Hippocampal formation (tissue), 2 donors: ENCODE measurements at places on chromosomes 7 and 10.

DNA sequence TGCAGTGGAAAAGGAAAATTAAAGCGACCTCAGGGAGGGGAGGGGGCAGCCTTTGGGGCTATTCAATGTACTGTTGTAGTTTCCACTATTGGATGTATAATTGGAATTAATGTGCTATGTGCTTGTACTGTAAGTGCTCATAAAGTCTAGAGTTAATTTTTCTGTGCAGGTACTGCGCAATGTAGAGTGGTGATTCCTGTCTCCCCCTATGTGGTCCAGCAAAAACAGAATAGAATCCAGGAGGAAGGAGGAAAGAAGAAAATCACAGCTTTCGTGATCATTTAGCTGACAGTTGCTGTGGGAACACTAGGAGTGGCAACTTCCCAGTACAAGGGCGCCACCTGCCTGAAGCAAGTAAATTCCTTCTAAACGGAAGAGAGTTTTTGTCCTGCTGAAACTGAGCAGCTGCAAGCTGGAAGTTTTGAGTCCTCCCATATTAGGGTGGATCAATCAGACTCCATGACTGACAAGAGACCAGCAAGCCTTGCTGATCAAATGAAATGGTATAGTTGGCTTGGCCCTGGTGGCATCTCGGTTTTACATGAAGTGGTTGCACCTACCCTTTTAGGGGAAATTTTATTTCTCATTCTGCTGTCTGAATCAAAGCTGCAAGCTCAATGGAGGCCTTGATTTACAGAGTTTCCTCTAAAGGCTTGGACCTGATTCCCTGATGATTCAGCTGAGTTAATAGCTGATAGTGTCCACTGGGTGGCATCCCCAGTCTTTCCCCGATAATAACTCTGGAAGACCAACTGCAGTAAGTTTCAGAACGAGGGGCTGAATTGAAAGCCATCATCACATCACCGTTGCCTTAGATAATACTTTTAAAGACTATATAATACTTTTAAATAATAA, 299.8 kb downstream of the HGF start:
- DNase-seq, result peak; percentile 56

GRCh38 chr10:79339266-79339665, 8.0 kb upstream of the PPIF start:
- DNase-seq, result no peak

GRCh38 chr7:128848289-128849155, 14.1 kb upstream of the ATP6V1F start:
- DNase-seq, result no peak

DNA sequence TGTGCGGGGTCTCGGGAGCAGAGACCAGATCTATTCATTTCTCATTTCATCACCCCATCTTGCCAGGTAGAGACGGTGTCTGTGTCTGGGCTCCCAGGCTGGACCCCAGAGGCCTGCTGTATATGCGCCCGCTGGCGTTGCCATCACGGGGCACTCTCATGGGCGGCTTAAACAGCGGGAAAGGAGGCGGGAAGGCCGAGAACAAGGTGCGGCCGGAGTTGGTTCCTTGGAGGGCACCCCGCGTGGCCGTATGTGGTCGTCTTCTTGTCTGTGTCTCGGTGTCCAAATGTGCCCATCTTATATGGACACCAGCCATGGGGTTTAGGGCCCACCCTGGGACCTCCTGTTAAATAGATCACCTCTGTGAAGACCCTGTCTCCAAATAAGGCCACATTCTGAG, 2.1 kb upstream of the CFAP46 start:
- no peak for DNase-seq

- no peak for DNase-seq
Observed at GRCh38 chr7:2483494-2483893, 7.3 kb upstream of the GRIFIN start.

DNA sequence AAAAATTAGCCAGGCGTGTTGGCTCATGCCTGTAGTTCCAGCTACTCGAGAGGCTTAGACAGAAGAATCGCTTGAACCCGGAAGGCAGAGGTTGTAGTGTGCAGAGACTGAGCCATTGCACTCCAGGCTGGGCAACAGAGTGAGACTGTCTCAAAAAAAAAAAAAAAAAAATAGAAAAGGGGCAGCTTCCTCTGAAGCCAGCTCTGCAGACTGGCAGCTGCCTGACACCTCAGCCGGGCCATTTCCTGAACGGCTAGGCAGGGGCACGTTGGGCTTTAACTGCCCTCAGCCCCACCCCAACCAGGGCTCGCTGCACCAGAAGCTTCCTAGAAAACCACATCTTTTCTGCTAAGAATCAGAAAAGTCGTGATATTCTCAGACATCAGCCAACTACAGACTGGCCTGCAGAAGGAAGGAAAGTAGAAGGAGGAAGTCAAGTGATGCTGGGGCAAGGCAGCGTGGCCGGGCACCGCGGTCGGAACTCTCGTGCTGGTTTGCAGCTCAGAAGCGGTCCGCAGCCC, 38.0 kb downstream of the PRKAG2 start:
- DNase-seq, result no peak

- DNase-seq, result no peak
Observed at GRCh38 chr10:122845783-122846332, at the start of gene CUZD1. Gene CUZD1 (minus strand): TSS chr10:122845857. CDS start chr10:122845843, 14 bp downstream.

- no peak for DNase-seq
Observed at GRCh38 chr7:71308096-71308495, 176.2 kb downstream of the GALNT17 start.

GRCh38 chr10:43065234-43065633, 11.6 kb upstream of the RET start:
- DNase-seq, result no peak

GRCh38 chr10:70518695-70519094, 40.1 kb downstream of the PALD1 start:
- no peak for DNase-seq

DNA sequence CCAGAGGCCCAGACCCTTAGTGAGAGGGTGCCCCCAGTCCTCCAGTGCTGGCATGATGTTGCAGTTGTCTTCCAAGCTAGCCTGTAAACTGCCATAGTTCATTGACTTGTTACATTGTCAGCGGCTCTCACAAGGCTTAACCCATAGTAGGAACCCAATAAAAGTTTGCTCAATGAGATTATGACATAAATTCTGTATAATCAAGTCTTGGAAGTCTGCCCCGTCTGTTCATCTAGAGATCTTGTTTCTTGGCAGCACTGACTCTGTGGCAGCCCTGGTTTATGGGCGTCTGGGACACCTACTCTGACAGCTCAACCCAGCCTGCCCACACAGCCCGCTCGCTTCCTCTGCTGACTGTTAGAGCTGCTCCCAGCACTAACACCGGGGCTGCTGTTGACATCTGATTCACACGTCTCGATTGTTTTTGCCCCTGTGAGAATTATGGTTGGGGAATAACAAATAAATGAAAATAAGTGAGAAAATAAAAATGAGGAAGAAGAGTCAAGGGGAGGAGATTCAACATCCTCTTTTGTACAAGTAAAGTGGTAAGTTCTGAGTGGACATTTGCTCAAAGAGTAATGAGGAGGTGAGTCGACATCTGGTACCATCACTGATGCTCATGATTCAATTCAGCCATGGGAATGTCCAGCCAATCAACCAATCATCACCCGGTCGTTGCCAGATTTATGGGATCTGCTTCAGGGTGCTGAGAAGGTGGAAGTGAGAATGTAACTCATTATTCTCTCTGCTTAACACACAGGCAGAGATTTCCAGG, 160.8 kb downstream of the SPAG6 start:
- DNase-seq, result no peak

- no peak for DNase-seq
Observed at GRCh38 chr10:36621346-36621745, 504.1 kb upstream of the ANKRD30A start.

DNA sequence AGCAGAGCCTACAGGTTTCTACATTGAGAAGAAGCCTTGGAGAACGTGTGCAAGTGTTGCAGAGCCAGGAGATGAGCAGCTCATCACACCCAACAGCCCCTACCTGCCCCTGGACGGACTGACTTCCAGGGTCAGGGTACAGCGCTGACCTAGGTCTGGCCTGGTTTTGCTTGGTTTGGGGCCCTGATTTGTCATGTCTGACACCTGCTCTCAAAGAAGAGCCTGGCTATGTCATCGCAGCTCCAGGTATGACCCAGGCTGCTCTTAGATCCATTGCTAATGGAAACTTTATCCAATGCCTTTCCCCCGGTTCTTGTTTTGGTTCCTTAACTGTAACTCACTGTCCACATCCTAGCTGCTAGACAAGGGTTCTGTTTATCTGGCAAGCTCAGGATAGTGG, 149.5 kb downstream of the CXCL12 start:
- DNase-seq, result no peak

DNA sequence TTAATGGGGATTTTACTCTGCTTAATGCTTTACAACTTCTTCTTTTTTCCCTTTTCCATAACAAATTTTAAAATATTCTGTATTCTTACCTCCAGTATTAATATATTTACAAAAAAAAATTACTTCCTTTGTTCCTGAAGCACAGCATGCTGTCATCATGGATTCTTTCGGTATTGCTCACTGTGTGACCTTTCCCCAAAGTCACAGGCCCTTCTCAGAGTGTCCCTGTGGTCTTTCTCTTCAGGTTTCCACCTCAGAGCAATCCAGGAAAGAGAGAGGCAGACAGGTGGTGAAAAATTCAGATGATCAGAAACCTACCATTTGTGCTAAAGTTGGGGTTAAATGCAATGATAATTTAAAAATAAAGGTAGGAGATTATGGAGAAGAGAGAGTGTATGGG, 13.0 kb downstream of the AOAH start:
- no peak for DNase-seq

GRCh38 chr10:133124357-133125211, 35.4 kb upstream of the KNDC1 start:
- DNase-seq, result no peak

DNA sequence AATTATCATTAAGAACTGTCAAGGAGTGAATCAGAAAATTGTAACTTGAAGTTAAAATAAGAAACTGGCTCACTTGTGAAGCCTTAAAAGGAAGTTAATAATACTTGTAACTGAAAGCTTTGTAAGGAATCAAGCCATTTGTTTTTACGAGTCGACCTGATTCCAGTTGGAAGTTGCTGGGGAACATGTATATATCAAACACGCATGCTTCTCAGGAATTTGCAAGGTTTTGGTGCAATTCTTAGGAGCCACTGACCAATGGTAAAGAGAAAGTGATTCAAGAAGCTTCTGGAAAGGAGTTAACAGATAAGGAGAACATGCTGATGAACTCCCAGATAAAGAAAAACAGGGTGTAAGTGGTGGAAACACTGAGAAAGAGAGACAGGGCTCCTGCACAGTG, 56.4 kb downstream of the ETV1 start:
- DNase-seq, result no peak

- no peak for DNase-seq
Observed at GRCh38 chr7:78033410-78033809, 234.8 kb downstream of the PHTF2 start.

DNA sequence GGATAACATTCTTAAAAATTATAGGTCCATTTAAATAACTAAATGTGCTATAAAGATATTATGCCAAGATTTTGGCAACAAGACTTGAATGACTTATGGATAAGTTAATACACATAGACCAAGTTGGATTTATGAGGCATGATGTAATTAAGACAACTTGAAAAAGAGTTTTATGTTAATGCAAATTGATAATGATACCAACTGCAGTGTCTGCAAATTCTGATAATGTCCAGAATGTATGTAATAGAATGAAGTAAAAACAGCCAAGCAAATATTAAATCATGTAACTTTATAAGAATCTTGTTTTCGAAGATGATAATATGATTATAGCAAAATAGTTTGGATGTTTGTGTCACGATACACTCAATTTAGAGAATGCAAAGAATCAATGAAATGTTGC, 868.3 kb downstream of the DNAJB9 start:
- no peak for DNase-seq

DNA sequence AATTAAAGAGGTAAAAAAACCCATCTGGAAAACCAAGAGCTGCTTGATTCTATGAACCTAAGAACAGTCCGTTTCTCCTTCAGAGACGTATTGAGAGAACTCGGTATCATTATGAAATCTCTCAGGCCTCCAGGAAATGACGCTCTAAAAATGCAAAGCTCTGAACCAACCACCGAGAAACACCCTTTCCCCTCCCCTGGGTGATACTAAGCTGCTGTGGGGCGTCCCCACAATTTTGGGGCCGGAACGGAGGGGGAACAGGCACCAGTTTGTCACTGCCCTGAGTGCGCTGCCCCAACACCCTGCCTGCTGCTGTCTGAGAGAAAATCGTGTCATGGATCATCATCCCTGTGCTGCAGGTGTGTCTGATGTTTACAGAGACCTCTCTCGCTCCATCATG, 509.5 kb downstream of the DNAJB6 start:
- DNase-seq, result no peak

GRCh38 chr10:17214971-17215781, 12.9 kb upstream of the VIM start:
- no peak for DNase-seq

DNA sequence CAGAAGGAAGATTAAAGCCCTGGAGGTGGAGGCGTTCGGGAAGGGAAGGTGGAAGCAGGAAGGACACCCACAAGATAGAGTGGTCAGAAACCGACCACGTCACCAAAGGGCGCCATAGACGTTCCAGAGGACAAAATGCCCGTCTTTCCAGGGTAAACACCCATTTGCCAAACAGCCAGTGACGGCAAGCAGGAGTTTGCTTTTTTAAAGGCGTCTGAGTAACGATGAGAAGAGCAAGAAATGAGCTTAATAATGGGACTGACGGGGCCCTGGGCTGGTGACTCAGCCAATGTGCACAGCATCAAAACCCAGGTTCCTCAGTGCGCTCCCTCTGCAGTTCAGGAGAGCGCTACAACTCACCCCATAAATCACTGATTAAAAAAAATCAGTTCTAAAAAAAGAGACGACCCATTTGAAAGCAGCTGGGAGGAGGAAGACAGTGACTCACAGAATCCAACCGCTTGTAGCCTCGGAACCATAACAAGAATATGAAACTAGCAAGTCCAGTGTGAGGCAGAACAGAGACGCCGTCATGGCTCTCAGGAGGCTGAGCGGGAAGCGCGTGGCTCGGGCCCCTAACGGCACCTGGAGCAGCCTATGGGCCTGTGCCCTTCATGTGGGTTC, 5.9 kb downstream of the DIP2C start:
- DNase-seq, result peak; percentile 46

- DNase-seq, result no peak
Observed at GRCh38 chr10:94125856-94126255, 132.1 kb downstream of the PLCE1 start.

DNA sequence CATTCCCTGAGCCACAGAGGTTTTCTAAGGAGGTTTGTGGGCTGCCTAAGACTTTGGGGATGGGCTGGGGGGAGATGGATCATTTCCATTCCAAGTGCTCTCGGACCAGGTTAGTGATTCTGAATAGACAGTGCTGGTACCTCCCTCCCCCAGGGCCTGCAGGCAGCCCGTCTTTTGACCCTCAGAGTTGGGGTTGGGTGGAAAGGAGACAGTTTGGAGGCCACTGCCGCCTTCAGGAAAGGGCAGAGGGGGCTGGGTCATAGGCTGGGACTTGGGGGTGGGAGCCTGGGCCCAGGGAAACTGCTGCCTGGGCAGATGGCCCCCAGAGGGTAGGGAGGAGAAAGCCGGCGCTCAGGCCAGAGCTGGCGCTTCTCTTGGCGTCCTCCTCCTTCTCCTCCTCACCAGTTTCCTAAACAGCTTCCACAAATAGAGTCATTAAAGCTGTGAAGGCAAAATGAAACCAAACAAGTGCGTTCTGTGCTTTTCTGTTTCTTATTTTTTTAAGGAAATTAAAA, 4.4 kb downstream of the UNC5B start:
- no peak for DNase-seq

- DNase-seq, result no peak
Observed at GRCh38 chr7:155836216-155837125, 24.2 kb upstream of the SHH start.

GRCh38 chr10:125158601-125159485, 1.5 kb downstream of the CTBP2 start:
- peak; percentile 66 for DNase-seq

GRCh38 chr7:156783864-156784263, 109.1 kb downstream of the LMBR1 start:
- DNase-seq, result no peak

GRCh38 chr7:28853834-28854749, 104.0 kb downstream of the TRIL start:
- DNase-seq, result peak; percentile 76
